ENCODE measurements at places on chromosomes 13 and 19.

DNA sequence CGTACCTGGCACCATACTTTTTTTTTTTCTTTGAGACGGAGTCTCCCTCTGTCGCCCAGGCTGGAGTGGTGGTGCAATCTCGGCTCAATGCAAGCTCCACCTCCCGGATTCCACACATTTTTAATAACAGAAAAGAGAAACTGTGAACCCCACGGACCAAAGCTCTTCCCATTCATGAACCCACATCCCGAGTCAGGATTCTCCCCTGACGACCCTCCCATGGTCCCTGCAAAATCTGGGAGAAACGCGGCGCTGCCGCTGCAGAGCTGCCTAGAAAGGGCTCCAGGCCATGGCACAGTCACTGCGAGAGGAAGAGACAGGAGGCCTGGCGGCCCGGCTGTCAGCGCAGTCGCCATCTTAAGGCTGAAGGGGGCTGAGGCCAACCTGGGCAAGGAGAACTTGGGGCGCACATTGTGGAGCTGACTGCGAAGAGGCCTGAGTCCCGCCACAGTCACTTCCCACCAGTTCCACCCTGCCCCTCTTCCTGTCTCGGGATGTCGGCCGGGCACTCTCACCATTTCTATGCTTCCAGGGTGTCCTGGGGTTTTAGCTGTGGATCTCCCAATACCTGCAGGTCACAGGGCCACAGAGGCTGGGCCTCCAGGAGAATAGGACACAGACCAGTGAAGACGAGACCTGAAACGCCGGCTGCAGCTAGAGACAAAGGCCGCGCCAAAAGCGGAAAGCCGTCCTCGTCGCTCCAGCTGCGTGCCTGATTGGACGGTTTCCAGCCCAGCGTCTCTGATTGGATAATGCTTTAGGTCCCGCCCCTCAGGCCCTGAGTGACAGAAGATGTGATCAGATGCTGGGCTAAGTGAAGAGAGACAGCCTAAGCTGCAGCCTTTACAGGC, 71.0 kb downstream of the ZNF486 start:
- peak; percentile 87 for DNase-seq

- no peak for DNase-seq
Measured at GRCh38 chr19:11164879-11165406, 9.4 kb upstream of the SPC24 start.

DNA sequence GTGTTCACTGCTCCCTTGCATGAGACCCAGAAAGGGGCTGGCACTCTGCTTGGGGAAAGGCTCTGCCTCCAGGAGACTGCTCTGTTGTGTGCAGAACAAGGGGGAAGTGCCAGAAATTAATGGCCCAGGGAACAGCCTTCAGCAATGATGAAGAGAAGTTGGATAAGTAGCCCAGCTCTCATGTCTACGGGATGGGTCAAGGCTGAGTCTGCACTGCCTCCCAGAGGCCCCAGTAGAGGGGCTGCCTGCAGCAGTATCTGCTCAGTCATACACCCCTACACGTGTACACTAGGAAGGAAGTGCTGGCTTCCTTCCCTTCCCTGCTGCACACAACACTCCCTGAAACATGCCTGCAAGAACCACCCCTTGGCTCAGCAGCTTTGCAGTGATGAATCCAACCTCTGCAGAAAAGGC, 54.6 kb upstream of the URI1 start:
- DNase-seq = no peak

DNA sequence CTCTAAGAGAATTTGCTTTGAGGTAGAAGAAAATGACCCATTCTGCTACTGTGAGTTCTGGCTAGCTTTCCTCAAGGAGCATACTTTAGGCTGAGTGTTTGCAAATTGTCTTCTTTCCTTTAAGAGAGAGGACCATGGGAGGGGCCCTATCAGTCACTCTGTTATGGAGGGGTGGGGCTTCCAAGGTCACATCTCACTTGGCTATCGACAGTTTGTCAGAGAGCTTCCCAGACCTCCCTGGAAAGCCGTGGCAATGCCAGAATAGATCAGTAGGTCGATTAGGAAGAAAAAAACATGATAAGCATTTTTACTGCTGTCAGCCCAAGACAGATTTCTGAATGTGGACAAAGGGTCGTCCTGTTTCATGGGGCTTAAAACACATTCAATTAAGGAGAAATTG, 93.3 kb downstream of the OXGR1 start:
- no peak for DNase-seq

DNA sequence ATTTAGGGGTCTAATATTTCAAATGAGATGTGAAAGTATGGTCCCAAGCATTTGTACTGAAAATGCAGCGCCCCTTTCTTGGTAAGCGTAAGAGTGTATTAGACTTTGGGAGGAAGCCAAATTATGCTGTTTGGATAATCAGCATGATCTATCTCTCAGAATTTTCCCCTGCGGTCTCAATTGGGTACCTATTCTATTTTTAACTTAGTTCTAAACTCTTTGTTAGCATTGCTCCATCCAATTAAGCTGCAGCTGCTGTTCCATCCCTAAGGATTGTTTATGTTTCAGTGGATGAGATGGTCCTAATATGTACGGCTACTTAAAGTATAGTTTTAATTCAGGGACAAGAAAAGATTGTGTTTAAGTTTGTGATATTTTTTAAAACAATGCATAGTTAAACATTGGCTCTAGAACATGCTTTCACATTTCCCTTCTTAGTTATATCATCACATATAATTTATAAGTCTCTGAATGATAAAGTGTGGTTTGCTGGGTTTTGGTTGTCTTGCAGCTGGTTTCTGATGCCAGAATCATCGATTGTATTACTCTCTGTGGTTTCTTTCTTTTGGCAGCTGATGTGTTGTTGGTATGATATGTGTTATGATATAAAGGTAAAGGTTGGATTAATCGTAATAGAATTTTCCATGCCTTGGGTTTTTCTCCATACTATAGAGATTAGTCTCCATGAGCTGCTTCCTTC, 15.0 kb downstream of the POLR1D start:
- DNase-seq = no peak

GRCh38 chr13:97261254-97262005, 39.3 kb downstream of the MBNL2 start:
- DNase-seq = peak; percentile 46

DNA sequence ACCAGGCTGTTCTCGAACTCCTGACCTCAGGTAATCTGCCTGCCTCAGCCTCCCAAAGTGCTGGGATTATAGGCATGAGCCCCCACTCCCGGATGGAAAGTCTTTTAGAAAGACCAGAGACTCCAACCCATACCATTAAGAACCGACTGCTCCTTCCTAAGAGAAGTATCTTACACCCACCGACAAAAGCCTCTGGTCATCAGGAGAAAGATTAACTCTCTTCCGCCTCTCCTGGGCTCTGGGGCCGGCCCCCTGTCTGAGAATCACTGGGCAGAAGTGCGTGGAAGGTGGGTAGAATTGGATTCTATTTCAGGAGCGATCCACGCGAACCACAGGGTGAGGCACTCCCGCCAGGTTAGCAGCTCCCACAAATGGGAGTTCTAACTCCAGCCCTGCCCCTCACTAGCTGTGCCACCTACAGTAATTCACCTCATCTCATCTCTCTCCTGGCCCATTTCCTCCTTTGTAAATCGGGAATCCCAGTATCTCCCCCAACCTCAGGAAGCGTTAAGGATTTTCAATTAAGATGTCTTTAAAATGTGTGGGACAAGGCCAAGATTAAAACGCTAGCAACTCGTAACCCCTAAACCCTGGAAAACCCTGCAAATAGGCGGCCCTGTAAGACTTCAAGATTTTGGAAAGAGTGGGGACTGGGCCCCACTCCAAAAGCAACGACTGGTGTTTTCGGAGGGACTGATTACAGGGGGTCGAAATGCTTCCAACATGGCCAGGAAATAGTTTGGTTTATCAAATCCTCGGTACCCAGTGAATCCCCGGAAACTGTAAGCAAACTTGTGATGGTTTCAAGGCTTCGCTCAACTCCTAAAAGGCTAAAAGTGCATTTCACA, 1.3 kb downstream of the HNRNPL start:
- DNase-seq = no peak

GRCh38 chr19:49847731-49848696, 2.9 kb upstream of the PTOV1 start:
- DNase-seq = peak; percentile 29

DNA sequence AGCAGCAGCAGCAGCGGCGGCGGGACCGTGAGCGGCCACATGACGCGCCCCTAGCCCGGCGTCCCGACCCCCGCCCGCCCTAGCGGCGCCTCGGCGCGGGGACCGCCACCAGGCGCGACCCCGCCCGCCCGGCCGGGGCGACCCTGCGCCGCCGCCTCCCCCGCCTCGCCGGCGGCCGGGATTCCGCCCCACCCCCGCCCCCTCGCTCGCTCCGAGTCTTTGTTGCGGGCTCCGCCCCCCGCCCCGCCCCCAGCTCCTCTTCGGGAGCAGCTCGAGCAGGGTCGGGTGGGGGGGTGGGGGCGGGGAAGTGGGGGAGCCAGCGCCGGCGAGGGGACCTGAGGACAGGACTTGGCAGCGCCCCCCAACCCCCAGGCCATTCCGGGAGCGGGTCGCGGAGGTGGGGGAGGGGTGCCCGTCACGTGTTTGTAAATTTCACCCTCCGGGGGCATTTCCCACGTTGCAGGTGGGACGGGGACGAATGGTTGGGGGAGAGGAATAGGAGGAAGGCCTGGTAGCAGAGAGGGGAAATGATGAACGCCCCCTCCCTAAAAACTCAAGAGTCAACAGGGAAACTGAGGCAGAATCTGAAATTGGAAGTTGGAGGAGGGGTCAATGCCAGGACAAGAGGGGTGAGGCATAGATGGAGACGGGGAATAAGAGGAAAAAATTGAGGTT, at the start of gene OLFM2:
Gene OLFM2, minus strand, starts transcription at position 190 of the 675 bp plus-strand sequence. Its CDS starts 149 bp downstream, at position 41.
- peak; percentile 51 for DNase-seq

- DNase-seq = peak; percentile 64
Measured at GRCh38 chr19:49056101-49056901, 1.2 kb downstream of the CGB7 start.

- DNase-seq = no peak
Measured at GRCh38 chr13:64314331-64314730, 2898.7 kb upstream of the PCDH20 start.

DNA sequence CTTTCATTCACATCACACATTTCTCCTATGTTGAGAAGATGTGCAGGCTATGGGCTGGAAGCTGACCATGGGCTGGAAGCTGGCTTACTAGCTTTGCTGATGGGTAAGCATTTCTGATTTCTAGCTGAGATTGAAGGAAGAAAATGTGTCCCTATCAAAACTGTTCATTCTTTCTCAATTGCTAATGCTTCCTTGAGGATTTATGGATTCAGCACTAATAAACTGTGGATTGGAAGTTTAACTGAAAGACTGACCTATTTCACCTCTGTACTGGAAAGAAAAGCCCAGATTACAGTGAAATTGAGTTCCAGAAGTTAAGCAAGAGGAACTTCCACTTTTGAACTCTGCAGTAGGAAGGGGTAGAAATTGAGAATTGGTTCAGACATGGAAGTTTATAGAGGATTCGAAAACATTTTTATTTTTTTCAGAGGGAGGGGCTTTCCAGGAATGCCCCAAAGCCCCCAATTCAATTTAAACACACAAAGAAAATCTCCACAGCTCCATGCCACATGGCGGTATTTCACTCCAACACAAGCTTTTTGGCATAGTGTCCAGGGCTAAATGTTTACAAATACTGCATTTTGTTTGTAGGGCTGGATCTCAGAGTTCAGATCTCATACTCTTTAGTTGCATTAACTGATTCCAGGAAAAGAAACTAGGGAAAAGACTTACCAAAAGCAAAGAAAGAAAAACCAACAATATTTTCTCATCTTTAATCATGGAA, 61.2 kb upstream of the ARGLU1 start:
- DNase-seq = no peak

- no peak for DNase-seq
Measured at GRCh38 chr13:98406971-98407370, 169.9 kb downstream of the STK24 start.

DNA sequence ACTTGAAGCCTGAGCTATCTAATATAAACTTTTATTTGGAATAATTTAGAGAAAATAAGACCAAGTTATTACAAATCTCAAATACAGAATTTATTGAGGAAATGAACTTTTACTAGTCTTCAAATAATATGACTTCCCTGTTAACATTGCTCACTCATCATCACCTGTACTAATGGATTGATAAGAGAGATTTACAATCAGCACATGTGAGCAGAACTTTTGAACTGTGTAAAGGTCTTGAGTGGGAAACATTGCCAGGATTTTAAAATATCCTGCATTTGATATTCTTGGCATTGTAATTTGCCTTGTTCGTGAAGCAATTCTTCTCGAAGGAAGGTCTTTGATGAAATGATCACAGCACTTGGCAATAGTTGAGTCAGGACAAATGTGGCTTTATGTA, 111.9 kb downstream of the FGF9 start:
- DNase-seq = no peak

- DNase-seq = no peak
Measured at GRCh38 chr13:46544811-46545210, 8.2 kb upstream of the LRCH1 start.

DNA sequence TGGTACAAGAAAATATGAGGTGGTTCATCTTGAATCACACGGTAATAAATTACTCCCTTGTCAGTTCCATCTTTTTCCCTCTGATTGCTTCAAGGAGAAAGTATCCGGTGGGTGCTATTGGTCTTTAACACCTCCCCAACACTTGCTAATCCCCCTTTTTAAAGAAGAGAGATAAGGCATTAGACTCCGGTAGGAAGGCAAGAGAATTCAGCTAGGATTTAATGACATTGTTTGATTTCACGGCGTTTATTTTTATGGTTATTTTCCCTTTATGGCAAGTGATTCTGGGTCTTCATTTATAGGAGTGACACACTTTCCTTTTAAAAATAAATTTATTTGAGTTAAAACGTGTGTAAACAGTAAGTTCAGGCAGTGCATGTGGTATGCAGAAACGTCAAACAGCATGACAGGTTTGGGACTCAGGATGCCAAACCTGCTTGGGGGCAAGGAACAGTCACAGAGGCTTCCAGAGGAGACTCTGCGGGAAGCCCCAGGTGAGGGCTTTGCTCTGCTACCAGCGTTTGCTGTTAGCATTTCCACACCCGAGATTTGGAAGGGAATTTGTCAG, 36.5 kb downstream of the TSHZ3 start:
- no peak for DNase-seq

- DNase-seq = no peak
Measured at GRCh38 chr19:40778706-40779284, 748 bp downstream of the RAB4B start.

GRCh38 chr13:25784119-25784518, 267.7 kb downstream of the SHISA2 start:
- no peak for DNase-seq

DNA sequence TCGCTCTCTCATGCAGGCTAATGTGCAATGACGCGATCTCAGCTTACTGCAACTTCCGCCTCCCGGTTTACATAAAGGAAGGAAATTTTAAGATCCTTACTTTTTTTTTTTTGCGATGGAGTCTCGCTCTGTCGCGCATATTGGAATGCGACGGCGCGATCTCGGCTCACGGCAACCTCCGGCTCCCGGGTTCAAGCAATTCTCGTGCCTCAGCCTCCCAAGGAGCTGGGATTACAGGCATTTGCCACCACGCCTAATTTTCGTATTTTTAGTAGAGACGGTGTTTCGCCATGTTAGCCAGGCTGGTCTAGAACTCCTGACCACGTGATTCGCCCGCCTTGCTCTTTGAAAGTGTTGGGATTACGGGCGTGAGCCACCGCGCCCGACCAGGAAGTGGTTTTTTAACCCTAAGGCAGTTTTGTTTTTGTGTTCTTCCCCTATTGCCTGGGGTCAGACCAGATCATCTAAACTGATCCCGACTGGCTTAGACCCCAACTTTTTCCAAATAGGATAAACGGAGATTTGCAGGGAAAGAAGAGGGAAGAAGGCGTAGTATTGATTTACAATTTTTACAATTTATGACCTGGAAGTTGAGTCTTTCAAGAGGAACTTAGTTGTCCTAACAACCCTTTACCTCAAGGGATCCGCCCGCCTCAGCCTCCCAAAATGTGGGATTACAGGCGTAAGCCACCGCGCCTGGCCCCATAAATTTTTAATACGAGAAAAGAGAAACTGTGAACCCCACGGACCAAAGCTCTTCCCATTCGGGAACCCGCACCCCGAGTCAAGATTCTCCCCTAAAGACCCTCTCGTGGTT, 142.0 kb downstream of the ZNF737 start:
- DNase-seq = peak; percentile 49

Measured in CD4-positive, alpha-beta T cell treated with Interleukin-6 for 4 hours (primary cell).